ENCODE measurements at places on chromosomes 2 and 18.

DNA sequence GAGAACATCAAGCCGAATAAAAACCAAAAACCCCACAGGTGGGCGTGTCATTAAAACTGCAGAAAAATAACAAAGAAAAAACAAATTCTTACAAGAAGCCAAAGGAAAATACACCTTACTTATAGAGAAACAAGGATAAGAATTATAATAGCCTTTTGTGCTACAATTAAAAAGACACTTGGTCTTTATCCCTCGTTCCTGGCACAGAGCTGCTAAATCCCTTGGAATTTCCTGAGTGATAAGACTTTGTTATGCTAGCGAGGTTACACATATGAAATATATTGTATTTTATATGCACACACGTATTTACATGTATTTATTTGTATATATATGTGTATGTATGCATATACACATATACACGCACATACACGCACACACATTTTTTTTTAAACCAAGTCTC is 325.3 kb upstream of the TFPI start:
- no peak for DNase-seq

- no peak for DNase-seq
Measured at GRCh38 chr18:59814891-59815290, 84.9 kb upstream of the PMAIP1 start.

DNA sequence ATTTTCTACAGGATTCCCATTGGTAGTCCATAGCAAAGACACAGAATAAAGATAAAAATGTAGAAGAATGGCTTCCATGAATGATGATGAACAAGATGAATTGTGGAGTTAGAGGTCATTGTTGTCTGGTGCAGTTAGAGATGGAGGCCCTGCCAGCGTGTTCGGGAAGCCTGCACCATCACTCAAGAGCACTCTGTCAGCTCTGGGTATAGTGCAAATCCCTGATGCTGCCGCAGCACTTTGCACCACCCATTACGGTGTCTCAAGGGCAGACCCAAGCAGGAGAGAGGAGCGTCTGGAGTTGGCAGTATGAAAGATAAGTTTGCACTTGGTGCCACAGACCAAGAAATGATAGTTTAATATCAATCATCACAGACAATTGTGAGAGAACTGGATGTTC is 181.6 kb upstream of the CHST9 start:
- DNase-seq: no peak

- no peak for DNase-seq
Measured at GRCh38 chr2:42795841-42796301, 3.5 kb upstream of the HAAO start.

DNA sequence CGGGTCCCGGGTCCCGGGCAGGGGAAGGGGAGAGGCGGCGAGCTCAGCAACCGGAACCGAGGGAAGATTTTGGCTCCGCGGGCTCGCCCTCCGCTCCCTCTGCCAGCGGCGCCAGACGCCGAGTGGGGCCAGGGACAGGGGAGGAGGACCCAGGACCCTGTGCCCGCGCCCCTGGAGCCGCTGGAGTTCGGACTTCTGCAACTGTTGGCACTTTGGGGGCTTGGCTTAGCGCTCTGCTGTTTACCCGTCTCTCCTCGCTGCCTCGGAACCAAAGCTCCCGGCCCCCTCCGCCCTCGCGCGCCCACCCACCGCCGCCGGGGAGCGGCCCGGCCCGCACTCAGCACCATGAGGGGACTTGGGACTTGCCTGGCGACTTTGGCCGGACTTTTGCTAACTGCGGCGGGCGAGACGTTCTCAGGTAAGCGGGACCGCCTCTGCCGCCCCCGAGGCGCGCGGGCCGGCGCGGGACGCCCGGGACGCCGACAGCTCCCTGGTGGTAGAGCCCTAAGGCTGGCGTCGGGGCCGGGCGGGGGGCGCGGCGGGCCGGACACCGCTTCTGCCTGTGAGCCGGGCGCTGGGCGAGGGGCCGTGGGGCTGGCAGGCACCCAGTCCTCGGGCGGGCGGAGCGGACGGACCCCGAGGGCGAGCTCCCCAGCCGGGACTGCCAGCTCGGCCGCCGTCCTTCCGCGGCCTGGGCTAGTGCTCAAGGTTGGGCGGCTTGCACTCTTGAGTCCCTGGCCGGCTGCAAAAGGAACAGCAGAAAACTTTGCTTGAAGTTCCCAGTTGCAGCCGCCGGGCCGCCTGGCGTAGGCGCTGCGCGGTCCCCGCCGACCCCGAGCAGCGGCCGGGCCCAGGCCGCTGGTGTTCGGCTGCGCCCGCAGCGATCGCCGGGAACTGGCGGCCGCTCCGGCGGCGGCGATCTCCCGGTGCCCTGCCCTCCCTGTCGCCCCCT is 634 bp downstream of the PTPRM start:
- peak; percentile 10 for DNase-seq

GRCh38 chr18:59743566-59743965 is 46.3 kb upstream of the CCBE1 start:
- DNase-seq: no peak

DNA sequence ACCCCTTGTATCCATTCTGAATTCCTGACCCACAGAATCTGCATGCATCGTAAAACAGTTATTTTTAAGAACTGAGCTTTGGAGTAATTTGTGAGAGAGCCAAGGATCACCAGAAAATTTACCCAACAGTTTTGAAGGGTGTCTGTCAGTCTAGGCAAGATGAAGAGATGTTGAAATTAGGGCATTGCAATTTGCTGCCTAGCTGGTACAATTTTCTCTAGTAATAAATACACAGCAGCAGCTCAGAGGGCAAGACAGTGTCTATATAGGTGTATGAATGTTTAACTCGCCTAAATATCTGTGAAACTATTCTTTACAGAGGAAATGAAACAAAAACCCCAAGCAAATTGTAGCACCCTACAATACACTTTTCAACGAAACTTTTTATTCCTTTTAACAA is 377.8 kb upstream of the POU3F3 start:
- no peak for DNase-seq

DNA sequence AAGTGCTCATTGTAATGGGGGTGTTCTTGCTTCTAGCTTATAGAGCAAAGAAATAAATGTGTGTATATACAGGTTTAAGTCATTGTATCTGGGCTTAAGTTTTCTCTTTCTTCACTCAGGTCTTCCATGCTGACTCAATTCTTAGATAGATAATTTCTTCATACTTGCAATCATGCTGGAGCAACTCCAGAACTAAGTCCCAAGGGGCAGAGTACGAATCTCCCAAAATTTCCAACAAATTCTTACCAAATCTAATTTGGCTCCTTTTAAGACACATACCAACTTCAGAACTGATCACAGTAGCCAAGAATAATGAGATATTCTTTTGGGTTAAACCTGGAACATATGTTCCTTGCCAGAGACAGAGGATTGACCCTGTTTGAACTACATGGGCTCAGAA is 4.3 kb upstream of the SPAG16 start:
- no peak for DNase-seq

- DNase-seq: no peak
Measured at GRCh38 chr2:226873826-226874225, 38.0 kb downstream of the RHBDD1 start.

DNA sequence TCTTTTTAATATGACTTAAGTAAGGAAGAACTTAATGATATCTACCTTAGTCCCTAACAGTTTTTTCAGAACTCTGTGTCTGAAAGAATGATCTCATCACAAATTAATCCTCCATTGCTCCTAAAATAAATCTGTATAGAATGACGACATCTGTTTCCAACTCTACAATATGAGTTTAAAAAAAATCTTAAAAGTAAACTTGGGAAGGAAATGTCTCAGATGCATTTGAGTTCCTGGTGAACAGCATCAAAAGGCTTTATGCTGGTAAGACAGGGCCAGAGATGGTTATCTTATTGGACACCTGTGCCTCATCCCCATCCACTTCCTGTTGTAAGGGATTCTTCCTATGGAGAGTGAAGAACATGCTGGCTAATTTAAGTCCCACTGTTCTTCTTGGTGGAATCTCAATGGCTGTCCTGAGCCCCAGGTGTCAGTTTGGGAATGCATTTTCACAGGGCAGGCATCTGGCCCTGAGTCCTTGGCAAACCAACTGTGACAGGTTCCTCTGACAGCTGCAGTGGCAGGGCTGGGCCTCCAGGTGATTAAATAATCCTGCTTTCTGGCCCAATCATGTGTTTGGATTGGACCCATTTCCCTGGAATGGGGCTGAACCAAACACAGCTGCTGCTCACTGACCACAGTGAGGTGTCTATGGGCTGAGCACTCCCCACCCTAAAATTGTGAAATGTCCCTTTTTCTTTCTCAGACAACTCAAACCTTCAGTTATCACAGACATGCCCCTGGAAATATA is 12.9 kb upstream of the NCKAP5 start:
- no peak for DNase-seq

DNA sequence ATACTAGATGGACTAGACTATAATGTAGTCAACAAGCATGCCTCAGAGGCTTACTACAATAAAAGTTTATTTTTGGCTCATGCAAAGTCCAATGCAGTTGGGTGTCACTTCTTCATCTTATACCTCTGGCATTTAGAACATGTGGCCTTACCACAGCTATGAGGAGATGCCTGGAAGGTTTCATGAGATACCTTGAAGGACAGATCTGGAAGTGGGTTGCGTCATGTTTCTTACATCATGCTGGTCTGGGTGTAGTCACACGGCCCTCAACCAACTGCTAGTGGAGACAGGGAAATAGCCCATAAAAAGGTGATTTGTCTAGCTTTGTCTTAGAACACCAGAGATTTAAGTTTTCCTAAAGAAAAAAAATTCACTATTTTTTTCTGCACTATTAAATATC is 91.7 kb upstream of the MMADHC start:
- no peak for DNase-seq

GRCh38 chr2:212929971-212930370 is 221.4 kb downstream of the IKZF2 start:
- no peak for DNase-seq

DNA sequence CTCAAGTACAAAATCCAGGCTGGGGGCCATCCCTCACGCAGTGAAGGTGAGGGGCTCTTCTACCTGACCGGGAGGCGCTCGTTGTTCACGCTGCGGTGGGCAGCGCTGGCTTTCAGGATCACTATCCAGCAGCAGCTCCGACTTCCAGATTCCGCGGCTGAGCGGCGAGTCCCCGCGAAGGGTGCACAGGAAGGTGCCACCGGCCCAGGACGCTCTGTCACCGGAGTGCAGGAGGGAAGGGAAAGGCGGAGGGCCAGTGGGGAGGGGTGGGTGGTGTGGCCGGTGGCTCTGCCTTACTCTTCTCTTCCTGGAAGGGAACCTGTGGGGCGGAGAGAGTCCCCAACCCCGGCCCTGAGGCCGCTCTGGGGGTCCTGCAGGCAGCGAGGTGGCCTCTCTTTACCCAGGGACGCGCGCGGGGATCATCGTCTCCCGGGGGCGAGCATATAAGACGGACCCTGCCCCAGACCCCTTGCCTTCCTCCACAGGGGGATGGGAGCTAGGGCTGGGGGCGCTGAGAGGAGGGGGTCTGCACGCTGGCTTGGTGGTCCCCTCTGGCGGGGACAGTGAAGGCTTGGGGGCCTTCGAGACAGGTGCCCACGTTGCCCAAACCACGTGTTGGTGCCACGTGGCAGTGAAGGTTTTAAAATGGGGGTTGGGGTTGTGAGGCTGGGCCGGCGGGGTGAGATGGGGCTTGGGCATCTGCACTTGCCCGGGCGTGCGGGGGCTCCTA is 26.9 kb upstream of the HS6ST1 start:
- no peak for DNase-seq

GRCh38 chr18:31576670-31577069 is 15.0 kb upstream of the TTR start:
- DNase-seq: no peak

DNA sequence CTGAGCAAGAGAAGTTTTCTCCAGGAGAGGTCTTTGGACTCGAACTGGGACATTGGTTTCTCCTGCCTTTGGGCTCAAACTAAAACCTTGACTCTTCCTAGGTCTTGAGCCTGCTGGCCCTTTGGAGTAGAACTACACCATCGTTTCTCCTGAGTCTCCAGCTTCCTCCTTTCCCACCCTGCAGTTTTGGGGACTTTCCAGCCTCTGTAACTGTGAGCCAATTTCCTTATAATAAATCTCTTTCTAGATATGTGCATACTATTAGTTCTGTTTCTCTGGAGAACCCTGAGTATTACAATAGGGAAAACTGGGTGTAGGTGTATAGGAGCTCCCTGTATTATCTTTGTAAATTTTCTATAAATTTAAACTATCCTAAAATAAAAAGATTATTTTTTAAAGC is 219.8 kb upstream of the AGAP1 start:
- DNase-seq: no peak

All from central memory CD8-positive, alpha-beta T cell (primary cell).